ENCODE measurements at places on chromosomes 4 and X. TPM values are rescaled to one million over a fixed set of nuclear protein-coding genes. Genes with fewer than 3 reads are reported as not detected.

The PPARGC1A gene
- polyA plus RNA-seq = 3.1 TPM

The DEFB131A gene
- polyA plus RNA-seq = not detected

The SMR3B gene
- 1.1 TPM for polyA plus RNA-seq

The HAND2 gene
- 1.2 TPM for polyA plus RNA-seq

The P2RY4 gene
- 0.02 TPM for polyA plus RNA-seq

The XKRX gene
- polyA plus RNA-seq = 5.5 TPM

All from thymus (tissue), 14 donors.